ENCODE measurements at places on chromosomes 4 and X. TPM values are rescaled to one million over a fixed set of nuclear protein-coding genes. Genes with fewer than 3 reads are reported as not detected.

DDIT4L gene
- total RNA-seq, result 6.9 TPM

DNA sequence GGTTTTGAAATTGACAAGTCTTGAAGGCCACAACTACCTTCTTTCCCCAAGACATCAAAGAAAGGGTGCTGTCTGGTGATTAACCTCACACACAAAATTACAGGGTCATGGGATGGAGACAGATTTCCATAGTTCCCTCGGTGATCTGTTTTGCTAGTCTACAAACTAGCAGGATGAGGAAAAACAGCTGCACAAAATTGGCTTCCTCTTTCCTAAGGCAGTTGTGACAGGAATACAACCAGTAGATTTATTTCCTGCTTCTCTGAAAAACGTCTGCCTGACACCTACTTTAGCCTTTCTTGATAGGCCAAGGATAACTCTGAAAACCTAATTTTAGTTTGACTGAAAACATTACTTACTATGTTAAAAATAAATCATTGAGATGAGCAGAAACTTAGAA, 39.6 kb downstream of the DKK2 start:
- no peaks in the 10 kb centered on the region for H3K4me1 ChIP-seq
- no peak for DNase-seq
- H3K4me3 ChIP-seq, result no peak overlapping the region
- peaks cover 12% of the 10 kb centered on the region for H3K27me3 ChIP-seq

GRCh38 chr4:119525005-119525749, 103.4 kb downstream of the PDE5A start:
- H3K36me3 ChIP-seq, result peaks cover 21% of the 10 kb centered on the region
- H3K4me1 ChIP-seq, result peaks cover 4% of the 10 kb centered on the region
- H3K4me3 ChIP-seq, result no peak overlapping the region
- no peak overlapping the region for H3K27ac ChIP-seq

GRCh38 chr4:2399216-2399615, 19.2 kb downstream of the ZFYVE28 start:
- no peak for DNase-seq
- no peak overlapping the region for H3K4me3 ChIP-seq
- no peaks in the 10 kb centered on the region for H3K36me3 ChIP-seq
- H3K4me1 ChIP-seq, result peaks cover 19% of the 10 kb centered on the region

DNA sequence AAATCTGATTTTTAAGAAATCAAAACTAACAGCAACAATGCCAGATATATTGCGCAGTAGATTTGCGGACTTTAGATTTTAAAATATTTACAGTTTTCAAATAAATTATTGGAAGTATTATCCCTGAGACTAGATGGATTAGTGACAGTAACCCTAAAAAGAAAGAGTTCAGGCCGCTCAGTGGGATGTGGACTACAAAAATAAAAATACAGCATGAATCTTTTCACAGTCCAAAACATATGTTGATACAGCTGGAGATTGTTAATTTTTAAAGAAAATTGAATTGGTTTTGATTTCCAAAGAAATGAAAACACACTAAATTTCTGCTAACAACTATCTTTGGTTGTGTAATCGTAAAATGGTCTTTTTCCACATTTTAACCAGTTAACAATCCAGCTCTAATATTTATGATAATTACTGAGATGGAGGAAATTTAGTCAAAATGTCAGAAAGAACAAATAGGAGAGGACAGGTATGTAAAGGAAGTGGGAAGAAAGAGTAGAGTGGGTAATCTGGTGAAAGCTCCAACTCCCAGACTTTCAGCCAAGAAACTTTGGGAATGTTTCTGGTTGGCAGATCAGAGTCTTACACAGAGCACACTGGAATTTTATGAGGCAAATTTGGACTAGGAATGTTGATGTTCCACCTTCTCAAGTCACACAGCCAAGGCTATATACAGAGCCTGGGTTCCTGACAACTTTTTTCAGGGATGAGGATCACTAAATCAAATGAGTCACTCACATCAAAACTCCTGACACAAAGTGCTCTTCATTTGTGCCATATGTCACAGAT, 15.1 kb downstream of the C4orf36 start:
- peaks cover 12% of the 10 kb centered on the region for H3K36me3 ChIP-seq
- no peak overlapping the region for H3K27ac ChIP-seq
- H3K4me1 ChIP-seq, result no peaks in the 10 kb centered on the region

TCEAL6 gene
- not detected for total RNA-seq

- H3K27ac ChIP-seq, result no peak overlapping the region
- H3K4me3 ChIP-seq, result no peak overlapping the region
- no peaks in the 10 kb centered on the region for H3K27me3 ChIP-seq
- no peaks in the 10 kb centered on the region for H3K4me1 ChIP-seq
- H3K36me3 ChIP-seq, result no peaks in the 10 kb centered on the region
- no peak for DNase-seq
These were observed 8.9 kb downstream of the NUP62CL start for GRCh38 chrX:107197319-107197718.

DNA sequence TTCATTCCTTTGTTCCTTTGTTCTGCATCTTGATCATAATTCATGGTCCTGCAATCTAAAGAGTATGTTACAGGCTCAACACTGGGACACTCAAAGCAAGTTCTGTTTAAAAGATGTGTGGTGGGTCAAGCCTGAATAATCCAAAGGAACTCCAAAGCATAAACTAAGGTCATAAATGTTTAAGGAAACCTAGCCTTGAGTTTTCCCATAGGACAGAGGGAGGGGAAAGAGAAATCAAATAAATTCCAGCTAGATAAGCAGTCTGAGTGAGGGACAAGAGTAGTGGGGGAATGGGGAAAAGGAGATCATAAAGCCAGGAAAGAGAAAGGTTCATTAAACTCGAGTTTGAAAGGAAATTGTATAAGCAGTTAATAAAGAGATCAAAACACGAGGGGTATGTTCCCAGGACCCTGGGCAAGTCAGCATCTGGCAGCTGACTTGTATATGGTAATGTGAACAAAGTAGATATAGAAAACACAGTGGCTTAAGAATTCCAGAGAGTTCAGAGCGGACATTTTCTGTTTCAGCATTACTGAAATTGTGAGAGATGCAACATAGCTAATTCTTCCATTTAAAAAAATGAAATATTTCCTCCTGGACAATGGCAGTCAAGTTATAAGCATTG, 125.8 kb upstream of the EDNRA start:
- peaks cover 2% of the 10 kb centered on the region for H3K4me1 ChIP-seq
- H3K27me3 ChIP-seq, result no peaks in the 10 kb centered on the region
- H3K27ac ChIP-seq, result no peak overlapping the region

Data from mesothelial cell of epicardium (in vitro differentiated cells).